Ureter (tissue), 1 donor: ENCODE measurements at places on chromosomes 7 and 10.

GRCh38 chr7:70094831-70095230 is 496.6 kb downstream of the AUTS2 start:
- no peak for DNase-seq

DNA sequence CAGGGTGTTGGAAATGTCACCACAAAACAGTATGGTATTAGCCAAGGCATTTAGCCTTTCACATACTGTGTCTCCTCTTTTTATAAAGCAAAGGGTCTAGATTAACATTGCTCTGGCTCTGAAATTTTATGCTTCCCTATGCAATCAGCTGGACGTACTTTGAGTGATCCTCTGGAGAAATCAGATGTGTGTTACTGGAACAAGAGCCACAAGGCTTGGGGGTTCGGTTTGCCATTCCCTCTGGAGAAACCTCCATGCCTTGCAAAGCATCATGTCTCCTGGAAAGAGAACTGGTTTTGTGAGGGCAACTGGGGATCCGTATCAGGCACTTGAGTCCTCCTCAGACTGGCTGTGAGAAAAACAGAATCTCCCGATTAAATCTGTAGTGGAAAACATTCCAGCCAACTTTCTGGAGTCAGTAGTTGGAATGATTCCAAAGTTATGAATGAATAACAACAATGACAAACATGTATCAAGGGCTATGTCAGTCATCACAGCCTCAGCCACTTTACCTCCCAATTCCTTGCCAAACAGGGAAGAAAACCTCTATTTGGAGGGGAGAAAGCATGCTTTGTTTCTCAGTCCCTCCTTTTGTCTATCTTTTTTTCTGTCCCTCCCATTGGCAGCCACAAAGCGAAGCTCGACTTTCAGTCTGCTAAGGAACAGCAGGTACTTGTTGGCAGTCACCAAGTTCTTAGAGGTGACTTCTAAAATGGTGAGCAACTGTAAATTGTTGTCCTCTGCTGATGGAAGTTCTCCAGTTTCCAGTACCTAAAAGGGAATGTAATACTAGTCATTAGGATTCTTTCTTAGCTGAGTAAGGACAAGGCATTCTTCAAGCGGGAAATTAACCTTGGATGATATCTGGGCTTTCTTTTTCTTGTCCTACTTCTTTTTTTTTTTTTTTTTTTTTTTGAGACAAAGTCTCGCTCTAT is 864.8 kb upstream of the AUTS2 start:
- DNase-seq: no peak

DNA sequence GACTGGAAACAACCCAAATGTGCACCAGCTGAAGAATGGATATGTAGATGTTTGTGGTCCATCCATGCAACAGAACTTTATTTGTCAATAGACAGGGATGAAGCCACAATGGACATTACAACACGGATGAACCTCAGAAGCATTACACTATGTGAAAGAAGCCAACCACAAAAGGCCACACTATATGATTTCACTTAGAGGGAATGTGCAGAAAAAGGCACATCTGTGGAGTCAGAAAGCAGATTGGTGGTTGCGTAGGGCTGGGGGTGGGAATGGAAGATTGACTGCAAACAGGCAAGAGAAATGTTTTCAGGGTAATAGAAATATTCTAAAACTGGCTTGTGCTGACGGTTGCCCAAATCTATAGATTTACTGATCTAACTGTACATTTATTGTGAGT is 34.3 kb upstream of the WASHC2A start:
- DNase-seq: no peak

DNA sequence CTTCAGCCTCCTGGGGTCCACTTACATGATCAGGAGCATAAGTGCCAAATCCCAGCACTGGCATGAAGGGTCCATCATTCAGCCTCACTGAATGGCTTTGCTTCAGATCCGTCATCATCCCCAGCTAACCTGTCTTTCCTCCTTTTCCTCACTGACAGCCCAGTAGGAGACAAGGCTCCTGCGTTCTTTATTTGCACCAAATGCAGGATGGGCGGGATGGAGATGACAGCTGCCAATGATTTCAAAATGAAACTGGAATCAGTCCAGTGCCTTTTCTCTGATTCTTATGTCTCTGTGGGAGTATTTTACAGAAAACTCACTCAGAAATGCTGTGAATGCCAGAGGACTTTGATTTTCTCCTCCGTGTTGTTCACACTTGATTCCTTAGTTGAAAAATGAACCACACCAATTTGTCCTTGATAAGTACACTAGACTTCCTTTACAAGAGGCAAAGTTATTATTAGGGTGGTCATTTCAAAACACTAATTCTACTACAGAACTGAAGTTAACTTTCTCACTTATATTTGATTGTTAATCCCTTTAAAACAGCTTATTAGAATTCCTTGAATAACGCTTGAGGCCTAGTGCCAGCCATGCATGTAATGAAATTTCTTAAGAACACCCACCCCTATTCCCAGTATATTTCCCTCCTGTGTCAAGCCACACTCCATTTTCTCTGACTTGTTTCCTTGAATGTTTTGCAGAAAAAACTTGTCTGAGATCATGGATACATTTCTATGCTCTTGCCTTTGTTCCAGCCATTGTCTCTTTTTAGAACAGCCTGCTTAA is at the start of gene AKR1C8:
Gene AKR1C8, minus strand, starts transcription at position 164 of the 789 bp plus-strand sequence. Its CDS starts 46 bp downstream, at position 118.
- DNase-seq: no peak

DNA sequence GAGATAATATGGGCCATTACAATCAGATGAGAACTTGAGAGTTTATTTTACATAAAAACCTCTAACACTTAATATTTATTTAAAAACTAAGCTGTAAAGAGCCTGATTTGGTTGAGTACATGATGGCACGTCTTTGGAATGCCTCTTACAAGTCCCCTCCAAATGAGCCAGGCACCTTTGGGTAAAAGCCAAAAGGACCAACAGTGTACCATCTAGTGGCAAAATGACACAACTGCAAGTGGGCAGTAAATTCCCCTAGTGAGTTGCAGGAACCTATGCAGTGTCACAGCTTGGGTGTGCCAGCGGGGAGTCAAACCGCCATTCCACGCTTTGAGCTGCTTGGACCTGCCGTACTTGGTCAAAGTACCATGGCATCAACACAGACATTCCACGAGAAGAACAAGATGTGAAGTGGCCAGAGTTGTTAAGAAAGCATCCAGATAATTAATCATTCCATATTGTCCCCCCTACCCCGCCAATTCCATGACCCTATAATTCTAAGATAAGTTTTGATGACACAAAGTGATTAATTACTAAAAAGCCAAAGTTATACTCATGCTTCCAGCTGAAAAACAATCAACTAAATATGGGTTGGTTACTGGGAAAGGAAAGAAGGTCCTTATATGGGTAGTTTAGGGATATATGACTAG is 115.2 kb downstream of the SORBS1 start:
- peak; percentile 80 for DNase-seq

- no peak for DNase-seq
Observed at GRCh38 chr7:71286924-71287323, 155.0 kb downstream of the GALNT17 start.
